Activated CD4-positive, alpha-beta memory T cell treated with anti-CD3 and anti-CD28 coated beads, Interleukin-2, amount 10 ng/mL, durations not matched to agents 7 days and 5 days (primary cell): ENCODE measurements at places on chromosomes 1 and 21. TPM values are rescaled to one million over a fixed set of nuclear protein-coding genes. Genes with fewer than 3 reads are reported as not detected.

TEDDM1 gene
- total RNA-seq, result not detected

BCL2L15 gene
- 2.9 TPM for total RNA-seq

TSPAN1 gene
- not detected for total RNA-seq

C8B gene
- total RNA-seq, result not detected

GLIS1 gene
- total RNA-seq, result not detected

AQP10 gene
- not detected for total RNA-seq

CAMK1G gene
- total RNA-seq, result not detected

LCE1B gene
- not detected for total RNA-seq

MFAP2 gene
- 0.25 TPM for total RNA-seq

SPRR2A gene
- not detected for total RNA-seq

LBR gene
- total RNA-seq, result 251 TPM

GREM2 gene
- 1.4 TPM for total RNA-seq

HMGCS2 gene
- not detected for total RNA-seq

DNA sequence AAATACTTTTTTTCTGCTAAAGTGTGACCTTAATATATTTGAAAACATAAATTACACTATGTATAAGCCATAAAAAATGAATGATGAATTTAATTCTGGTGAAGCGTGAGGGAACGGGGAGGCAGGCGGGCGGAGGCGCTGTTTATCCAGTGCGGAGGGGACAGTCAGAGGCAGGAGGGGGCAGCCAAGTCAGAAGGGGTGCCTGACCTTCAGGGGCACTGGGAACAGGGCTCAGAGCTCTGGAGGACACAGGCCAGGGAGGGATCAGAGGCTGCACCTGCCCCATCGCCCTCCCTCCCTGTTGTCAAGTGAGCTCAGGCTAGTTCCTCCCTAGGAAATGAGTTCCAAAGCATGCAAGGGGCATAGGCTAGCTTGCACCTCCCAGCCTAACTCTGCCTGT, 82.0 kb upstream of the CASZ1 start:
- H3K27me3 ChIP-seq, result peaks cover 9% of the 10 kb centered on the region
- no peaks in the 10 kb centered on the region for H3K36me3 ChIP-seq
- H3K27ac ChIP-seq, result no peak overlapping the region
- no peaks in the 10 kb centered on the region for H3K4me1 ChIP-seq
- DNase-seq, result no peak

DNA sequence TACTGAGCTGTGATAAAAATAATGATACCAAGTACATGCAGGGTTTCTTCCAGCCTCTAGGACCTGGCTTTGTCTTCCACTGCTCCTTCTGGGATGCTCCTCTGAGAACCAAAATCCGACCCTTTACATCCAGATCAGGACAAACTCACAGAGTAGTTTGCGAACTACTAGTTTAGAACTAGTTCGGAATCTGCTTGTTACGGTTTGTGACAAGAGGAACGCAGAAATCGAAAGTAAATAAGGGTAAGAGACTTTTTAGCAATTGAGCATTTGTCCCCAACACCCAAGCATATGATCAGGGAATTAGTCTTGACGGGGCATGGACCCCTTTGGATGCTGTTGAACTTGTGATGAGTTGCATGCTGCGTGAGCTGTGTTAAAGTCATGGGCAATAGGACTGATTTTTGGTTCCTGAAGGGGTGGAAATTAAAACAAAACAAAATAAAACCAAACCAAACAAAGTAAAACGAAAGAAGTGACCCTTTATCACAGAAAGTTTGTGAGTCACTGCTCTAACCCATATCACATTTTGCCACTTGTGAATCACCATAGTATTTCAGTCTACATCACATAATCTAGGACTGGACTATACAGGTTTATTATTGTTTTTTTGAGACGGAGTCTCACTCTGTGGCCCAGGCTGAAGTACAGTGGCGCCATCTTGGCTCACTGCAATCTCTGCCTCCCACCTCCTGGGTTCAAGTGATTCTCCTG, 35.7 kb upstream of the ERRFI1 start:
- DNase-seq, result no peak
- no peak overlapping the region for H3K27ac ChIP-seq
- peaks cover 9% of the 10 kb centered on the region for H3K27me3 ChIP-seq
- H3K4me3 ChIP-seq, result no peak overlapping the region
- H3K36me3 ChIP-seq, result no peaks in the 10 kb centered on the region

GRCh38 chr1:24195136-24195535, 8.0 kb upstream of the IFNLR1 start:
- H3K36me3 ChIP-seq, result peaks cover 13% of the 10 kb centered on the region
- H3K4me1 ChIP-seq, result peaks cover 57% of the 10 kb centered on the region
- H3K4me3 ChIP-seq, result no peak overlapping the region

- no peak for DNase-seq
- peaks cover 45% of the 10 kb centered on the region for H3K36me3 ChIP-seq
- H3K27me3 ChIP-seq, result no peaks in the 10 kb centered on the region
- H3K27ac ChIP-seq, result no peak overlapping the region
These were observed 15.4 kb downstream of the RABGAP1L start for GRCh38 chr1:174174461-174175329.

- DNase-seq, result no peak
- no peak overlapping the region for H3K4me3 ChIP-seq
- H3K27ac ChIP-seq, result no peak overlapping the region
- peaks cover 8% of the 10 kb centered on the region for H3K27me3 ChIP-seq
- H3K4me1 ChIP-seq, result peaks cover 21% of the 10 kb centered on the region
These were observed 41.5 kb downstream of the GBP6 start for GRCh38 chr1:89405275-89405929.

DNA sequence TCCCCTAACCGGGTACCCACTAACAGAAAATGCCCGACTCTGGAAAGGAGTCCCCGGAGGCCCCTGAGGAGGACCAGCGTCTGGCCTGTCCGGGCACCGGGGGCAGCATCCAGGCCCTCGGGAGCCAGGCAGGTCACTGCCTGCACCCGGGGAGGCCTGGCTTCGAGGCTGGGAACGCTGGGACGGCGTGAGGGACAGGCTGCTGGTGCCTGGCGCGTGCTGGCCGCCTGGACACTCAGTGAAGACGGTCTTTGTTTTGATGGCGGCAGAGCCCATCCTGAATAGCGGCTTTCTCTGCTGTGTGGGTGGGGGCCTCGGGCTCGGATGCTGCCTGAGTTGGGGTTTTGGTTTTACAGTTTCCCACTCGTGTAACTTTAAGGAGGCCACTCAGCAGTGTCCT, 37.6 kb downstream of the PRKCZ start:
- no peak overlapping the region for H3K4me3 ChIP-seq
- no peak overlapping the region for H3K27ac ChIP-seq
- no peak for DNase-seq
- no peaks in the 10 kb centered on the region for H3K4me1 ChIP-seq
- peaks cover 3% of the 10 kb centered on the region for H3K27me3 ChIP-seq

GRCh38 chr1:39677645-39678044, 5.7 kb upstream of the NT5C1A start:
- no peak overlapping the region for H3K4me3 ChIP-seq
- no peaks in the 10 kb centered on the region for H3K36me3 ChIP-seq
- H3K27ac ChIP-seq, result no peak overlapping the region
- peaks cover 8% of the 10 kb centered on the region for H3K4me1 ChIP-seq

DNA sequence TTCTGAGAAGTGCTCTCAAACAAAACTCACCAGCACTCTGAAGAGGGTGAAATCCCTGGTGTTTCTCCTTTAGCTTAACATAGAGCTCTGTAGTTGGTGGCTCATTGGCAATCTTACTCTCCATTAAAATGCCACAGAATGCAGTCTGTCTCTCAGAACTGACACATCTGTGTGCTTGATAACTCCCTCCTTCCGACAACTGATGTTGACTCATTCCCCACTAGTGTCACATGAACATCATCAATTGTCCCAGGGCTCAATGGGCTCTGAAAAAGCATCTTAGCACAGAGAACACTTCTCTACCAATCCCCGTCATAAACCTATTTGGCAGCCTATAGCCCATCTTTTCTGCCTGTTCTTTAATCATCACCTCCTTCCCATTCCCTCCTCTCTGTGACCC, 133.2 kb upstream of the ZC3H11B start:
- no peak for DNase-seq
- no peaks in the 10 kb centered on the region for H3K36me3 ChIP-seq
- no peak overlapping the region for H3K27ac ChIP-seq
- no peaks in the 10 kb centered on the region for H3K27me3 ChIP-seq
- no peak overlapping the region for H3K4me3 ChIP-seq

GRCh38 chr1:45491487-45492260, 711 bp upstream of the TESK2 start:
- no peak for DNase-seq
- peaks cover 7% of the 10 kb centered on the region for H3K4me1 ChIP-seq
- peaks cover 7% of the 10 kb centered on the region for H3K27me3 ChIP-seq
- peaks cover 3% of the 10 kb centered on the region for H3K36me3 ChIP-seq
- H3K4me3 ChIP-seq, result no peak overlapping the region
- no peak overlapping the region for H3K27ac ChIP-seq

- no peaks in the 10 kb centered on the region for H3K4me1 ChIP-seq
- H3K4me3 ChIP-seq, result no peak overlapping the region
- H3K27ac ChIP-seq, result no peak overlapping the region
- no peak for DNase-seq
These were observed 100.1 kb upstream of the GADD45A start for GRCh38 chr1:67584938-67585337.

DNA sequence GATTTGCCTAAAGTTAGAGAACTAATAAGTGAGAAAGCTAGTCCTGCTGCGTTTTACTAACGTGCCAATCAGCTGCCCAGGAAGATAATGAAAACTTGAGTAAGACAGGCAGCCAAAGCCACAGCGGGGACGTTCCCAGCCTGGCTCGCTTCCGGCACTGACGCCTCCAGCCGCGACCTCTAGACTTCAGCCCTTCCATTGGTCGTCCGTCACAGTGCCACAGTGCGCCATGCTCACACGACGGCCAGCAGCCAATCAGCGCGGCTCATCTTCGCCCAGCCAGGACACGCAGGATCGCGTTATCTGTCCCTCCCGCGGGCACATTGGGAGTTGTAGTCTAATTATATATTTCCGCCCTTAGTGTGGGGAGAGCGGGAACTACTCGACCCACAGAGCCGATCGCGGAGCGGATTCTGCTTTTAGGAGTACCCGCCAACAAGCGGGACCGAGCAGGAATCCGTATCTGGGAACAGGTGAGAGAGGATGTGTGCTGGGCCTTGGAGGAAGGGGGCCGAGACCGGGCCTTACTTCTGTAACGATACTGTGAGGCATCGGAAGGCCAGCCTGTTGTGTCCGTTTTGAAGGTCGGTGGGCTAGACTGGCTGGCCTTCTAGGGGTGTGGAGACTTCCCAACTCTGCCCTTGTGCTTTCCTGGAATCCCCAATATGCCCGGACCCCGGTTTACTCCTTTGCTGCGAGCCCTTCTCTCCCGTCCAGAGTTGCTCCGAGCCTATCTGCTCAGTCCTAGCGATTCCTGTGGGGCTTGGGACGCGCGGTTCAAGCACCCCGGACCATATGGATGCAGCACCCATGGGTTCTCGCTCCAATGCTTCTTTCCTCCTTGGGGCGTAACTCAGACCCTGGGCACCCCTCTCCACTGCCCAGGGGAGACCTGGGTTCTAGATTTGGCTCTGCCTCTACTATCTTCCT, at the start of gene FDPS:
FDPS (plus strand) TSS at position 374 of the 930 bp plus-strand sequence. CDS start 924 bp downstream, outside the sequence.
- no peaks in the 10 kb centered on the region for H3K27me3 ChIP-seq
- peaks cover 50% of the 10 kb centered on the region for H3K4me1 ChIP-seq
- peak within 1 kb of the TSS; percentile 97 for H3K27ac ChIP-seq
- peaks cover 44% of the 10 kb centered on the region for H3K36me3 ChIP-seq

DNA sequence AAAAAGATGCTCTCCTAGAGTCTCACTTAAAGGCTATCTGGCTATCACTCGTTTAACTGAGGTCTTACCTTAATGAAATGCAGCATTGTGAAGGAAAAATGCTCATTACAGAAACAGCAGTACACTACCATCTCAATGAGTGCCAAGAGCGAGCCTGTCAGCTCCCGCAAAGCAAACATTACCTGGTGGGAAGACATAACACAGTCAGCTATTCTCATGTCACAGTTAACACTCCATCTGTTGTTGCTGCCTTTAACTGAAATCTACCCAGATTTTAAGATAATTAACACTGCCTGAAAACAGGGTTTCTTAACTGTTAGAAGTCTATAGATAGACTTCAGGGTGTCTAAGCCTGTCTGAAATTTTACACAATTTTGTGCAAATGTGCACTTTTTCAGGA, 39.1 kb downstream of the PCSK9 start:
- peaks cover 7% of the 10 kb centered on the region for H3K4me1 ChIP-seq
- H3K27ac ChIP-seq, result no peak overlapping the region
- no peak for DNase-seq
- H3K36me3 ChIP-seq, result peaks cover 52% of the 10 kb centered on the region
- no peak overlapping the region for H3K4me3 ChIP-seq

- no peak overlapping the region for H3K4me3 ChIP-seq
- peaks cover 41% of the 10 kb centered on the region for H3K27me3 ChIP-seq
- H3K4me1 ChIP-seq, result no peaks in the 10 kb centered on the region
These were observed 9.5 kb upstream of the LIN9 start for GRCh38 chr1:226318471-226318870.

GRCh38 chr1:12658531-12659453, 14.9 kb downstream of the AADACL4 start:
- peaks cover 11% of the 10 kb centered on the region for H3K4me1 ChIP-seq
- no peaks in the 10 kb centered on the region for H3K36me3 ChIP-seq
- peak; percentile 72 for DNase-seq
- peaks cover 13% of the 10 kb centered on the region for H3K27me3 ChIP-seq
- H3K4me3 ChIP-seq, result peak overlapping the region; percentile 25

DNA sequence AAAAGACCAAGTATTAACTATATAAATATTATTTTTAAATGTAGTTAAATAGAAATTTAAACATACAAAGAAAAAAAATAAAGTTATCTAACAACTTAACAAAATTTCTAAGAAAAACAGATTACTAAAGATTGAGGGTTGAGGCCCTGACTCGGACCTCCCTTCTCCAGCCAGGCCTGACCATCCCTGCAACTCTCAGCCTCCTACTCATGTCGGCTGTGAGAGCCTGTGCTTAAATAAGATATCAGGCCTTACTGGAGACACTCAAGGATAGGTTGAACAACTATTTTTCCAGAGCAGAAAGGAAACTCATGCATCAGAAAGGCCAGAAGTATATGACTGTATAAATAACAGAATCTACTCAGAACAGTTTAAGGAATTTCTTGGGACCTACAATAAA, 33.0 kb upstream of the PSMG1 start:
- no peak for DNase-seq
- H3K27ac ChIP-seq, result no peak overlapping the region
- peaks cover 3% of the 10 kb centered on the region for H3K4me1 ChIP-seq
- no peak overlapping the region for H3K4me3 ChIP-seq
- H3K27me3 ChIP-seq, result no peaks in the 10 kb centered on the region
- H3K36me3 ChIP-seq, result peaks cover 47% of the 10 kb centered on the region
